ENCODE measurements at places on chromosomes 5 and 9.
A peak's percentile ranks its signal among the peaks of the same experiment; 100 is the strongest.

GRCh38 chr9:93654351-93654961, 78.1 kb downstream of the PHF2 start:
- DNase-seq = no peak

- DNase-seq = no peak
Observed at GRCh38 chr5:68685863-68686262, 408.0 kb upstream of the SLC30A5 start.

DNA sequence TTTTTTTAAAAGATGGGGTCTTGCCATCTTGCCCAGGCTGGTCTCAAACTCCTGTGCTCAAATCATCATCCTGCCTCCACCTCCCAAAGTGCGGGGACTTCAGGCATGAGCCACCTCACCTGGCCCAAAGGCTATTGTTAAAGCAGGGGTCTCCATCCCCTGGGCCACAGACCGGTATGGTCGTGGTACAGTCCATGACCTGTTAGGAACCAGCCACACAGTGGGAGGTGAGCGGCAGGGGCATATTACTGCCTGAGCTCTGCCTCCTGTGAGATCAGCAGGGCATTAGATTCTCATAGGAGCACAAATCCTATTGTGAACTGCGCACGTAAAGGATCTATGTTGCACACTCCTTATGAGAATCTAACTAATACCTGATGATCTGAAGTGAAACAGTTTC, 7.3 kb upstream of the NOL6 start:
- DNase-seq = no peak

DNA sequence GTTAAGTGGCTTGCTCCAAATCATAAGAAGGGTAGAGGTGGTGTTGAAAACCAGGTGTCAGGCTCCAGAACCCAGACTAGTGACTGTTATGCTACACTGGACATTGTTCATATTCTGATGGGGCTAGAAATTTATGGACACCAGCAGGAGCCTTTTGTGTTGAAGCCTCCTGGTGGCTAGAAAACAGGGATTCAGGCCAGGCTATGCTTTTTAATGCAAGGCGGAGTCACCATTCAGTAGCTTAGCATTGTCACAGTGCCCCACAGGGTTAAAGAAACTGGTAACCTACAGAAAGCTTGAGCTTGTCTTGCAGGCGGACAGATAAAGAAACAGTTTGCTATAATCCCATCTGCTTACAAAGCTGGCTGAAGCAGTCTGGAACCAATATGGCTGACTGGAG, 23.0 kb upstream of the GOLM1 start:
- no peak for DNase-seq

GRCh38 chr5:171311322-171312077, 2.5 kb downstream of the TLX3 start:
- DNase-seq = no peak

DNA sequence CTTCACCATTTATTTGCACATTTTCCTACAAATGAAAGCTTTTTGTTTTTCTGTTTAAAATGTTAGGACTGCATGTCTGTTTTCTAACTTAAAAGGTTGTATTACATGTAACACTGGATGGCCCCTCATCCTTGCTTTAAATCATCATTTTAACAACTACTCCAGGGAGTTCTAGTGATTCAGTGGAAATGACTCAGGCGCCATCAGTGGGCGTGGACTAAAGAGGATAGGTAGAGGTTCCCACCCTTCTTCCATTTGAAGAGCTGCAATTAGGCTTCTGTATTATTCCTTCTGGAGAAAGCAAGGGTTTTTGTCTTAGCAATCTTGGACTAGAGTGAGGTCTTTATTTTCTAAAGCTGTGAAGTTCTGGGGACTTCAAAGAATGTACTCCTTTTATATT, 213.7 kb downstream of the TMEM38B start:
- no peak for DNase-seq

- no peak for DNase-seq
Observed at GRCh38 chr5:1036504-1037122, 28.0 kb downstream of the NKD2 start.

DNA sequence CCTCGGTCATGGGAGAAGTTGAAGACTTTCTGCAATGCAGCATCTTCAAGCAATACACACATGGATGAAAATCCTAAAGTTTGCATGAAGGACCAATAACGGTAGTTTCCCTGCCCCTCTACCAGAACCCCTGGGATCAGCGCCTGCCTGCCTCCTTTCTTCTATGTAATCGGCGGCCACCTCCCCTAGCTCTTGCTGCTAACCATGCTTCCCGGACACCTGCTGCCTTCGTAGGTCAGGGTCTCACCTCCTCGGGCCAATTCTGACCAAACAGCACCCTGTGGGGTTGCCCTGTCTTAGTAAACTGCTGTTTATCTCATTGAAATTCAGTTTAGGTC, 388 bp upstream of the MED10 start:
- no peak for DNase-seq

GRCh38 chr9:23586906-23587305, 239.1 kb downstream of the ELAVL2 start:
- no peak for DNase-seq

GRCh38 chr9:89523948-89524347, 26.0 kb upstream of the SEMA4D start:
- no peak for DNase-seq

DNA sequence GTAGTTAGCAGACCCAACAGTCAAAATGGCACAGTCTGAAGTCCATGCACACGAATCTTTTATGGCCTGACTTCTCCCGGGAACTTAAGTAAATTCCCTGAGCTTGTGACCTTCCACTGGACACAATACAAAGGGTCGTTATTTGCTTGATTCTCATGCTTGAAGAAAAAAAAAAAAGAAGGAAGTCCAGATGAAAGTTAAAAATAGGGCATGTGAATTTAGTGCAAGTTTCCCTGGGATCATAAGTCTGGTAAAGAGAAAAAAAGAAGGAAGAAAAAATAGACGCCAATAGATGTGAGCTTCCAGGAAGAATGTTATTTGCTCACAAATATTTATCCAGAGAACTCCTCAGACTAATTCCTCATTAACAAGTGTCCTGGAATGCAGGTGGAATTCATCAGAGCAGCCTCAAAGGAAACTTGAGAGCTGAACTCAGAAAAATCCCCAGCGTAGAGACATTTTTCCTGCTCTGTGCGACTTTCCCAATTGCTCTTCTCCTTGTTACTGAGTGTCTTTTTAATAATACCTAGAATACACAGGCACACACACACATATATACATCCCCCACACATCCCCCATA, 616.3 kb downstream of the EBF1 start:
- DNase-seq = no peak

DNA sequence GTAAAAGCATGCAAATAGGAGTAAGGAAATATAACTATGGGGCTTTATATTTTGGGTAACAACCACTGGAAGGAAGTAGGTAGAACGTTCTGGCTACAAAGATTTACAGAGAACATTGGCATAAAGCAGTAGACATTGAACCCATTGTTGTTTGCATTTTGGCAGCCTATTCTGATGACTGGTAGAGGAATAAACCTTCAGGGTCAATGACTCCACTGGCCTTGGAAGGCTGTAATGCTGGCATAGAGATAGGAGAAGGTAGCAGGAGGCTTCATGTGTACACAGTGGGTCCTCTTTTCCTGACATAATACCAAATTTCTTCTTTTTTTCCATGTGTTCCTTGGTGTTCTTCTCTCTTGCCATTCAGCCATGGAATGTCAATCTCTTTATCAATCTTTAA, 462.8 kb upstream of the ZNF462 start:
- no peak for DNase-seq

GRCh38 chr9:34823778-34824177, 113.8 kb upstream of the CCL21 start:
- DNase-seq = no peak

DNA sequence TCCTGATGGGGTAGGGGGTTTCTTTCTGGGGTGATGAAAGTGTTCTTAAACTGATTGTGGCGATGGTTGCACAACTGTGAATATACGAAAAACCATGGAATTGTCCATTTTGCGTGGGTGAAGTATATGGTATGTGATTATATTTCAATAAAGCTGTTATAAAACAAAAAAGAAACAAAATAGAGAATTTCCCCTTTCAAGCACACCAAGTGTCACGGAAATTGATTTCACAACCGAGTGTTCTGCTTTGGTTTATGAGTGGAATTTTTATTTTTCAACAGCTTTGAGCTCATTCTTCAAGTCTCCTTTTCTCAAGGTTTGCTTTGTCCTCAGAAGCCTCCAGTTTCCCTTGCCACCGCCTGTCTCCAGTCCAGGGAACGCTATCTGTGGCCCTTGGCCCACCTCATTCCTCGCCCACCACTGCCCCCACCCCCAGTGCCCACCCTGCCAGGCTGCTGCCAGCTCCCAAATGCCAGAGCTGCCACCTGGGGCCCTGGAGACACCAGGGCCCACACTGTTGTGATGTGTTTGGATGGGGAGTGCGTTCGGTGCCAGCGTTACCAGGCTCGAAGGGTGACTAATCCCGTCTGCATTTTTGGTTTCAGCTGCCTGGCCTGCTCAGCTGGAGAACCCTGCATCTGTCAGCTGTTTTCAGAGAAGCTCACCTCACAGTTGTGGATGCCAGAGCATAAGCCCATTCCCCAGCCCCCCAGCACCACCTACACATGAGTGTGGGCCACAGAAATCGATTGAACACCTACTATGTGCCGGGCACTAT, 30.4 kb downstream of the DUSP1 start:
- peak; percentile 85 for DNase-seq

DNA sequence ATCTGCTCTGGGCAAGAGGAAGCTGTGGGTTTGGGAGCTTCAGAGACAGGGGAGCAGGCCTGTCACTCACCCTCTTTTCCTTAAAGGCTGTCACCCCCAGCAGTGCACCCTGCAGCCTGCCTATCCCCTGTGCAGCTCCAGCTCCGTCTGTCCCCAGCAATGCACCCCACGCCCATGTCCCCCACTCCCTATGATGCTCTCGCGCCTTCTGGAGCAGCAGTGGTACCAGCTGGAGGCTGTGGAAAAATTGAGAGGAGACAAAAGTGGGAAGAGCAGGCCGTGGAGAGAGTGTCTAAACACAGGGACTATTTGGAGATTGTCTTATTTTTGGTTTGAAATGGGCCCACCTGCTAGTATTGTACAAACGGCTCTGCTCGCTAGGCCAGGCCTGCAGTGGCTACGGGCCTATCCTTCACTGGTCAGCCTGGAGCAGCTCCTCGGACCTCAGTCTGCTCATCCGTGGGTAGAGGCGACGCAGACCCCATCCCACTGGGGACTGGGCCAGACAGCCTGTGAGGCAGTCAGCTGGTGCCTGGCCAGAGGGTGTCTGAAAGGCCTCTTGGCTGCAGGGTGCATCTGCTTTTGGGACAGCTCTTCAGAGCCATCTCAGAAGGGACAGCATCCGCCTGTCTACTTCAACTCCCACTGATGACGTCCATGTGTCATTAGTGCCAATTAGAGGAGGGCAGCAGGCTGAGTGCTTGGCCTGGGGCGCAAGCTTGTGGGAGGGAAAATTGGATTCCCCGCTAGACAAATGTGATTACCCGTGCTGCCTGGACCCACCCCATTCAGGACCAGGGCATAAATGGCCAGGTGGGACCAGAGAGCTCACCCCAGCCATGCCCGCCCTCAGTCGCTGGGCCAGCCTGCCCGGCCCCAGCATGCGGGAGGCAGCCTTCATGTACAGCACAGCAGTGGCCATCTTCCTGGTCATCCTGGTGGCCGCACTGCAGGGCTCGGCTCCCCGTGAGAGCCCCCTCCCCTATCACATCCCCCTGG, at the start of gene DBH:
Gene DBH (plus strand): TSS at position 831 of the 999 bp plus-strand sequence. CDS start 9 bp downstream, at position 840.
- no peak for DNase-seq

DNA sequence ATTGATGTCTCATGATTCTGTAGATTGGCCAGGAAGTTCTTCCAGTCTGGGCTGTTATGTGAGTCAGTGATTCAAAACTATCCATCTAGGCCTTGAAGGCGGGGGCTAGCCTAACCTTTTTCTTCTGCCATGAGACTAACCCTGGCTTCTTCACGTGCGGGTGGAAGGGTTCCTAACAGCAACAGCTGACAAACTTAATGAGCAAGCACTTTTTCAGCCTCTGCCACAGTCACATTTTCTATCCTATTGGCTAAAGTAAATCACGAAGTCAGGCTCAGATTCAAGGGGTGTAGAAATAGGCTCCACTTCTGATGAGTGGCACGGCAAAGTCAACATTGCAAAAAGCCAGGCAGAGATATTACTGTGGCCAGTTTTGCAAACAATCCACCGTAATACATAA, 68.4 kb downstream of the STK32A start:
- DNase-seq = no peak

DNA sequence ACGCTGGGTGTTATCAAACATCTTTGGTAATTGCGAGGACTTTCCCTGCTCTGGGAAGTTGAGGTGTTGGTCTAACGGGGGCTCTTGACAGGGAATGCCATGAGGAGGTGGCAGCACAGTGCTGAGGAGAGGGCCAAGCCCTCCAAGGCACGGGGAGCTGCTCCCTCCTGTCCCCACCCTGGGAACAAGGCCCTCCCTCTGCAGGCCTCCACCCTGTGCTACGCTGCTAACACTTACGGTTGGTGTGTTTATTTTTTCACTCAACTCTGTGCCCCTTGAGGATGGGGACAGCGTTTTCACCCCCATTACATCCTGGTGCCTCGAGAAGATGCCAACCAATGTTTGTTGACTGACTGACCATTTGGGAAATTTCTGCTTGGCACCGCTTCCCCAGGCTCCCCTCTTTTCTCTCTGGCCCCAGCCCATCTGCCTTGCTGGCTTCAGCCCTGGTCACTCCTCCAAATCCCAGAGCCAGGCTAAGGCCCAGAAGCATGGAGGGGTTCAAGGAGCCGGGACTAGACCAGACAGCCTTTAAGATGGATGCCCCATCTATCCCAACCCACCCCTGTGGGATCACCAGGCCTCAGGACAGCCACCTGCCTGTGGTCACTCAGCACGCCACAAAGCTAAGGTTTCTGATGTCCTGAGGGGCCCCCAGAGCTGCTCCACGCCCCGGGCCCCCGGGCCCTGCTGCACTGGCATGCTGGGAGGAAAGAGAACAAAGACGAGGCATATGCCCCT, 125.7 kb downstream of the BARX1 start:
- no peak for DNase-seq

- no peak for DNase-seq
Observed at GRCh38 chr5:36607114-36607571, 737 bp downstream of the SLC1A3 start.

- no peak for DNase-seq
Observed at GRCh38 chr5:110431603-110432002, 294.9 kb downstream of the TMEM232 start.

GRCh38 chr9:102832814-102833213, 162.3 kb upstream of the CYLC2 start:
- no peak for DNase-seq

DNA sequence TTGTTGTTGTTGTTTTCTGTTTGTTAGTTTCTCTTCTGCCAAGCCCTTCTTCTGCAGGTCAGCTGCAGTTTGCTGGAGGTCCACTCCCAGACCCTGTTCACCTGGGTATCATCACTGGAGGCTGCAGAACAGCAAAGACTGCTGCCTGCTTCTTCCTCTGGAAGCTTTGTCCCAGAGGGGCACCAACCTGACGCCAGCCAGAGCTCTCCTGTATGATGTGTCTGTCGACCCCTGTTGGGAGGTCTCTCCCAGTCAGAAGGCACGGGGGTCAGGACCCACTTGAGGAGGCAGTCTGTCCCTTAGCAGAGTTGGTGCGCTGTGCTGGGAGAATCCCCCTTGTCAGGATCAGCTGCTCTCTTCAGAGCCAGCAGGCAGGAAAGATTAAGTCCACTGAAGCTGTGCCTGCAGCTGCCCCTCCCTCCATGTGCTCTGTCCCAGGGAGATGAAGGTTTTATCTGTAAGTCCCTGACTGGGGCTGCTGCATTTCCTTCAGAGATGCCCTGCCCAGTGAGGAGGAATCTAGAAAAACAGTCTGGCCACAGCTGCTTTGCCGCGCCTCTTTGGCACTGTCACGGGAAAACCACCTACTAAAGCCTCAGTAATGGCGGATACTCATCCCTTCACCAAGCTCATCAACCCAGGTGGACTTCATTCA, 299.2 kb downstream of the EDIL3 start:
- no peak for DNase-seq

All from amniotic stem cell (primary cell).